NCI-H1417 (cell line): ENCODE measurements at places on chromosomes 7 and 10.

DNA sequence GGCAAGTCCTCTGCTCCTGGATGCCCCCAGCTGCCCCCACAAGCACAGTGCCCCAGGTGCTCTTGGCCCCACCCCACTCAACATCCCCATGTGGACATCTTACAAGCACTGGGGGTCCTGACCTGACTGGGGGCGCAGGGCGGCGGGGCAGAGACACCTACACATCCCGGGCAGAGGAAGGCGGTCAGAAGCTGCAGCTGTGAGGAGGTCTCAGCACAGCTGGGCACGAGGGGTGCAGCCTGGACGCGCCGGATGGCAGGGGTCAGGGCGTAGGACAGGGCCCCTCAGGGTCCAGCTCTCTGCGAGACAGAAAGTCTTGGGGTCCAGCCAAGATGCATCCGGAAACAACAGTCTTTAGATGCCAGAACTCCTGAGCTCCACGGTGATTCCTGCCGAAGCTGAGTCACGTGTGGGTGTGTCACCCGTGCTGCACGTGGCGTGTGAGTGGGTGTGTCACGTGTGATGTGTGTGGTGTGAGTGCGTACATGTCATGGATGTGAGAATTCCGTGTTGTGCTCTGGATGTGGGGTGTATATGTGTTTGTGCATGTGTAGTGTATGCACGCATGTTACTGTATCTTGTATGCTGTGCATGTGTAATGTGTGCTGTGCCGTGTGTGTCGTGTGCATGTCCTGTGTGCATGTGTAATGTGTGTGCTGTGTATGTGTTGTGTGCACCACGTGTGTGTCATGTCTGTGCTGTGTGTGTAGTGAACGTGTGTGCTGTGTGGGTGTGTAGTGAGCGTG is 5.1 kb downstream of the VENTX start:
- DNase-seq: no peak

- DNase-seq: no peak
Observed at GRCh38 chr10:79376751-79377556, 29.7 kb downstream of the PPIF start.

- no peak for DNase-seq
Observed at GRCh38 chr10:31619531-31620061, 300.6 kb downstream of the ZEB1 start.

- no peak for DNase-seq
Observed at GRCh38 chr7:2930310-2931033, 86.4 kb upstream of the GNA12 start.

GRCh38 chr10:75187961-75188426 is 22.6 kb upstream of the VDAC2 start:
- DNase-seq: peak; percentile 26

DNA sequence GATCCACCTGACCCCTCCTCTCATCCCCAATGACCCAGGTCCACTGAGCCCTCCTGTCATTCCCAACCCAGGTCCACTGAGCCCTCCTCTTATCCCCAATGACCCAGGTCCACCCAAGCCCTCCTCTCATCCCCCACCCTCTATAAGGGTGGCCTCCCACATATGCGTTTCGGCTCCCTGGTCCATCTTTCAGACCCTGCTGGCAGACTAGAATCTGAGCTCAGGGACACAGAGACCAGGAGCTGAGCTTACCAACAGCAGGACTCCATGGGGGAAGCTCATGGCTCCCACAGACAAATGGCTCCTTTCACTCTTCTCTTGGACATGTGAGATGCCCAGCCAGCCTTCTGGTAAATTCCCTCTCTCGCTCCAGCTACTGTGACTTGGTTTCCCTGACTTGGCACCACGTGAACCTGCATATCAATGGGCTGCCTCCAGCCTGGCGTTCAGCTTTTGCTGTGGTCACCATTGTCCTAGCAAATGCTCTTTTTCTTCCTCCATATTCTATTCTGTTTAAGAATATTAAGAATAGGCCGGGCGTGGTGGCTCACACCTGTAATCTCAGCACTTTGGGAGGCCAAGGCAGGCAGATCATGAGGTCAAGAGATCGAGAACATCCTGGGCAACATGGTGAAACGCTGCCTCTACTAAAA is 24.8 kb upstream of the INPP5A start:
- DNase-seq: no peak

DNA sequence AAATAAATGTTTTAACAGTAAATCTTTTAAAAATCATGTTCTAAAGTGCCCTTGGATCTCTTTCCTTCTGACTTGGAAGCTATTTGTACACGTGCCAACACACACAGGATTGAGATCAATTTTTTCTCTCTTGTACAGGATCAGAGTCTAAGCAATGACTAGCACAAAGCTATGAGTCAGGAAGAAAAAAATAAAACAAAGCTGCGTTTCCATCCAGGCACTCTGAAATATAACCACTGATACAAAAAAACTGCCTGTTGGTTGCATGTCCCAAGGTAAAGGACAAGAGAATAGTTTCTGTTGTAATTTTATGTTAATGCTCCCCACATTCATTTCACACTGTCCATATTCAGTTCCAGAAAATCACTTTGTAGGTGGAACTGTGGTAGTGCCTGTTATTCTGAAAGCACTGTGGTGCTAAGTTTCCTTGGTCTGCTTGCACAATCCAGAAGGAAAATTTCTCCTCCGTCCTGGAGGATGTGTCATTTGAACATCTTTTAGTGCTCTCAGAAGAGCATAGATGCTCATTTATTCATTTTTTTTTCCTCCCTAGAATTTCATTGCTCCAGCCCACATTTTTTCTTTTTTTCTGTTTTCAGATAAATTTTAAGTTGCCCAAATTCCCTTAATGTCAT is 113.4 kb downstream of the PLXDC2 start:
- no peak for DNase-seq

DNA sequence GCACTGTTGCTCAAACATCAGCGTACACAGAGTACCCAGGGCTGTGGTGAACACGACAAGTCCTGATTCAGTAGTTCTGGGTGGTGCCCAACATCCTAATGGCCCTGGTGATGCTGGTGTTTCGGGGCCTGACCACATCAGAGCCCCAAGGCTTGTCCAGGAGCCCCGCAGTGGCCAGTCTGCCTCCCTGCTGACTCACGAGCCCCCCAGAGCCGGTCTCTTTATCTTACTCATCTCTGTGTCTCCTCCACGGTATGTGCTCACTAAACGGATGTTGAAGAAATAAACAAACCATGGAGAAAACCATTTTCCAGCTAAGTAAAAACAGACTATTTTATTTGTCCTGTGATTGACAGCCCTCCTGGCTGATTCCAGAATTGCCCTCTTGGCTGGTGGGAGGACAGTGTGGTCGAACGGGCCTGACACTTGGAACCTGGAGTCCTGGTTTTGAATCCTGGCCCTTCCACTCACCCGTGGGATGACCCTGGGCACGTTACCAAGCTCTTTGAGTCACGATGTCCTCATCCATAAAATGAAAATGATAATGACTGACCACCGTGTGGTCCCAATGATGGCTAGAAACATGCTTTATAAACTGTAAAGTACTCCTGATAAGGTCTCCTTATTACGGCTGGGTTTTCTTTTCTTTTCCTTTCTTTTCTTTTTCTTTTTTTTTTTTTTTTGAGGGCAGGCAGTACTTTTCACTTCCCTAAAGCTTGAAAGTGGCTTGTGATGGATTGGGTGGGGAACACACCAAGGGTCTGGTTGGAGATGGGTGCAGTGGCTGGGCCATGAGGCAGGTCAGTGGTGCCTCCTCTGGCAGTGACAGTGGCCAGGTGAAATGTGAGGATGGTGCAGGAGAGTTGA is 5.7 kb downstream of the HIP1 start:
- DNase-seq: no peak

- DNase-seq: no peak
Observed at GRCh38 chr7:142513178-142513955, 235.9 kb upstream of the PRSS1 start.

- no peak for DNase-seq
Observed at GRCh38 chr7:148447221-148447849, 143.2 kb upstream of the C7orf33 start.

DNA sequence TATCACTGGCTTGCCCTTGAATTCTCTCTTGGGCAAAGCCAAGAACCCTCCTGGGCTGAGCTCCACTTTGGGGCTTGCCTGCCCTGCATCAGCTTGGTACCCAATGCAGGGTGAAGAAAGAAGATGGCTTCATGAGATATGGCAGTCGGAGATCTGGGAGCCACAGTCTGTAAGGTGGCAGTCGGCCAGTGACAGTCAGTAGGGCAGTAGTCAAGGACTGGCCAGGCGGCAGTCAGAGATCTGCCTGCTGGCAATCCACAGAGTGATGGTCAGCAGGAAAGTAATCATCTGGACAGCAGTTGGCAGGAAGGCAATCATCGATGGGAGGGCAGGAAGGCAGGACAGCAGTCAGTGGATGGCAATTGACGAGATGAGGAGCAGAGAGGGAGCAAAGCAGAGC is 32.6 kb upstream of the CNNM1 start:
- DNase-seq: no peak

DNA sequence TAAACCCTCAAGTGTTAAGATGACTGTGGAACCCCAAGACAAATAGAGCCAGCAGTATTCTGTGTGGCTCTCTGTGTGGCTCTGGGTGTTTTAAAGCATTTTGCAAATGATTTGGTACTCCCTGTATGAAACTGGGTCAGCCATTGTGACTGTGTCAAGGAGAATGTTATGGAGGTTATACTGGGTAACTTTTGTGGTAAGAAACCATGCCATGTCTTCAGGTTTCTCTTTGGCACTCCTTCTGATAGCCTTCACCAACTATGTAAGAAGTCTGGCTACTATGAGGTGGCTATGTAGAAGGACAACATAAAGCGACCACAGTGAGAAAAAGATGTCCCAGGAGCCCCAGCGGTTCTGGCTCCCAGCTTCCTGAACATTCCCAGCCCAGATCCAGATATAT is 226.6 kb upstream of the RHOBTB1 start:
- no peak for DNase-seq

DNA sequence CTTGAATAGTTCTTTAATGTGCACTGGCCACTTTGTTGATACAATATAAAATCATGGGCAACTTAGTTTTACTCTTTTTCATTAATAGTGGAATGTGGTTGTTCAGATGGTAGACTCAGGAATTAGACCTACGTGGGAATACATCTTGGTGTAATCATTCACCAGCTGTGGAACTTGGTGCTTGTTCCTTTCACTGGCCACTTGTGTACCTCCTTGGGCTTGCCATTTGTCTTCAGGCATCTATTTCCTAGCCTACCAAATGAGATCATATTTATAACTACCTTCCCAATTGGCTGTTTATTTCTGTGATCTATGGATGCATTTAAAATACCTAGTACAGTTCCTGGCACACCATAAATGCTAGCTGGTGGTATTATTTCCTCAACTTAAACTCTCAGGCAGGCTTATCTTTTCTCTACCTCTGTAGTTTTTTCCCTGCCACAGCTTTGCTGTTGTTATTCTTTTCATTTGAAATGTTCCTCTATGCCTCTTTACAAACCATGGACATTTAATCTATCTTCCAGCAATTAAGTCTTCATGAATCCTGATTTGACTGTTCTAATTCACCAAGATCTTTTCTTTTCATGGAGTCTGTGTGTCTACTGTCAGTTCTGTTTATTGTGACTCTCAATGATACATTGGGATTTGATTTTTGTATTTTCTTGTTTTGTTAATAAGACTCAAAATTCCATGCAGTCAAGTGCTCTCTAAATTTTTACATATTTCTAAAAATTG is 113.0 kb downstream of the ADAM22 start:
- DNase-seq: peak; percentile 10

DNA sequence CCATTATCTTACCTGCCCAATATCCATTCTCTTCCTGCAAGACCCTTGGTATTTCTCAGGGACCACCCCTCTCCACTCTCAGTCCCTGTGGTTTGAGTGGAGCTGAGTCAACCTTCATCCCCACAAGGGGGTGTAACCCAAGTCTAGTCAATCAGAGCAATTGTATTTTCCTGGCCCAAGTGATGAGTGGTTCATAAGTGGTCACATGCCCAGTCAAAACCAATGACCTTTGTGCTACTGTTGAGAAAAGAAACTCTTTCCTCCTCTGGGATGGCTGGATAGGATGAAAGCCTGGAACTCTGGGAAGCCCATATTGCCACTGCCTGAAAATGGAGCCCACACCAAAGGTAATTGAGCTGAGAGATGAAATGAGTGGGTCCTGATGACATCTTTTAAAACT is 93.6 kb downstream of the SNX10 start:
- DNase-seq: no peak

- no peak for DNase-seq
Observed at GRCh38 chr10:70191972-70192305, 21.6 kb upstream of the SAR1A start.
